ENCODE measurements at places on chromosomes 7 and 10.

DNA sequence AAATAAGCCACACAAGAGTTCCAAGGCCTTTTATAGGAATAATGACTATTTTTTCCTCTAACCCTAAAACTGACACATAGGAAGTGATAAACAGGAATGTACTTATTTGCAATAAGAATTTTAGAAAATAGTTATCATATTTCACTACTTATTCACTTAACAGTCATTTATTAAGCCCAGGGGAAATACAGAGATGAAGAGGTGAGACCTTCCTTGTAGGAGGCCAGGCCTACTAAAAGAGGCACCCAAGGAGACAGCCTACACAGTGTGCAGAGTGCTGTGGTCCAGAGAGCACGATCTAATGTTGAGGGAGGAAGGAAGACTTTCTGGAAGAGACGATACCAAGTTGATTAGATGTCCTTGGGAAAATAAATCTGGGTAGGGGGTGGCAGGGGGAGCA lies 45.0 kb upstream of the PPP1R3C start:
- no peak for DNase-seq

DNA sequence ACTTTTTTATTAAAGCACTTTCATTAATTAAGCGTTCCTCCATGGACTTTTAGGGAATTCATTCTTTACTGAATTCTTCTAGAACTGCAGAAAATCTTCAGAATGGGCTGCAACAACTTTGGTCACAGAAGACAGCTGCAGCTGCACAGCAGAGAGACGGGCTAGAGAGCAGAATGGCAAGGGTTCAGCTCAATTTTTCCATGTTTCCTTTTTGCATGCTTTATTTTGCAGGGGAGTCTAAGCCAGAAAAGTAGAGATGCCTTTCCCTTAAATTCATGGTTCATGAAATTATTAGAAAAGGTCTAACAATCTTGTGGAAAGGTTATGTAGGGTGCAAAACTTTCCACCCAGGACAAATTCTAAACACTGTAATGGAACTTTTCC lies 15.4 kb upstream of the ANKRD1 start:
- DNase-seq: no peak

- DNase-seq: no peak
Measured at GRCh38 chr7:129008645-129009414, 46.1 kb downstream of the TNPO3 start.

DNA sequence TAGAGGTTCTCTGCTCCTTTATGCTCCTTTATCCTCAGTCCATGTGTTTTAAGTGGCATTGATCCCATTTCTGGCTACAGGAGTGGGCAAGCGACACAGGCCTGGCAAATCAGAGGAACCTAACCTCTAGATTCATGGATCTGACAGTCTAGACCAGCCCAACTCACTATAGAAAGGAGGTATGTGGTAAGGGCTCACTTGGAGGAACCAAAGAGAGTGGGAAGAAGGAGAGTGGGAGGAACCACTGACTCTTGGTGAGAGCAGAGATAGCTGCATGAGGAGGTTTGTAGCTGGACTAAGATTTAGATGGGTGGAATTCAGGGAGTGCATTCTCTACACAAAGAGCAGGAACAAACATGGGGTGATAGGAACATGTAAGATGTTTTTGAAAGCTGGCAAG lies 11.6 kb upstream of the FRAT1 start:
- DNase-seq: no peak

DNA sequence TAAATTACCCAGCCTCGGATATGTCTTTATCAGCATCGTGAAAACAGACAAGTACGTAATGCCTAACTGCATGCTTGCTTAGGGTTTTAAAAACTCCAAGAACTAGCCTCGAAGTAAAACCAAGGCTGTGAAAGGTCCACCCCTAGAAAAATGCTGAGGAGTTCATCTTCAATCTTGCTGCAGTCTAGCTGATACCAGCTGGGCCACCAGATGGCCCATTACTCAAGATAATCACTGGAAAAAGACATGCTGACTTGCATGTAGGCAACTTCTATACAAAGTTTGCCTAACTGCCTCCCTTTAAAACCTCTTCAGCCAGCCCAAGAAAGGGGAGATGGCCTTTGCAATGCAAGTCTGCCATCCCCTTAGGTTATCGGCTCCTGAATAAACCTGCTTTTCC lies 614.1 kb downstream of the GALNT17 start:
- peak; percentile 32 for DNase-seq

- DNase-seq: no peak
Measured at GRCh38 chr7:134943785-134944400, 42.4 kb upstream of the AGBL3 start.

DNA sequence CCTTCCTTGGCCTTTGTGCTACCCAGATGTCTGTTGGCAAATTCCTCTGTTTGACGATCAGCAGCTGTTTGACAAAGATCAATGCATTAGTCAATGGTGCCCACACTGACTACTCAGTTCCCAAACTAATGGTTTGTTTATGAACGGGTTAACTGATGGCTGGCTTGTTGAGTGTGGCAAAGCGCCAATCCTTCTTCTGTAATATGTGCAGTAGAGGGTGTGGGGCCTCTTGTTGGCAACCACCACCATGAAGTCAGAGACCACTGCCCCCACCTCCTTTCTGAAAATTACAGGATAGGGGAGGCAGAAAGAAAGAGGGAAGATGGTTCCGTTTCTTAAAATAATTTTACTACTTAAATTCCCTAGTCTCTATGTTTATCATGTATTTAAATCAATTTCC lies 2.6 kb upstream of the PLCE1 start:
- DNase-seq: no peak

DNA sequence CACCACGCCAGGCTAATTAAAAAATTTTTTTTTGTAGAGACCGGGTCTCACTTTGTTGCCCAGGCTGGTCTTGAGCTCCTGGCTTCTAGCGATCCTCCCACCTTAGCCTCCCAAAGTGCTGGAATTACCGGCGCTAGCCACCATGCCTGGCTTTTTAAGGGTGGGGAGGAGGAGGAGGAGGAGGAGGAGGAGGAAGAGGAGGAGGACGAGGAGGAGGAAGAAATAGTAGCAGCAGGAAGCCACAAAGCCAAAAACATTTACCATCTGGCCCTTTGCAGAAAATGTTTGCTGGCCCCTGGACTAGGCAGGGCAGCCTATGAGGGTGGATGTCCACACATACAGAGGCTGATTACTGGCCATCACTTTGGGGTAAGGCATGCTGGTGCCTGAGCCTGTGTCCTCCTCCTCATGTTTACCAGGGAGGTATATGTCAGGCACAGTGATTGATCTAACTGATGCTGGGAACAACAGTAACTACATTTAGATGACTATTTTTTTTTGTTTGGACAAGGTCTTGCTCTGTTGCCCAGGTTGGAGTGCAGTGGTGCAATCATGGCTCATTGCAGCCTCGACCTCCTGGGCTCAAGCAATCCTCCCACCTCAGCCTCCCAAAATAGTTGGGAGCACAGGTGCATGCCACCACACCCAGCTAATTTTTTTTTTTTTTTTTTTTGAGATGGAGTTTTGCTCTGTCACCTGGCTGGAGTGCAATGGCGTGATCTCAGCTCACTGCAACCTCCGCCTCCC lies 122.1 kb downstream of the HIP1 start:
- no peak for DNase-seq

- no peak for DNase-seq
Measured at GRCh38 chr7:6022707-6023106, 8.5 kb upstream of the ANKRD61 start.

- no peak for DNase-seq
Measured at GRCh38 chr7:67912437-67912836, 915.8 kb downstream of the TYW1 start.

DNA sequence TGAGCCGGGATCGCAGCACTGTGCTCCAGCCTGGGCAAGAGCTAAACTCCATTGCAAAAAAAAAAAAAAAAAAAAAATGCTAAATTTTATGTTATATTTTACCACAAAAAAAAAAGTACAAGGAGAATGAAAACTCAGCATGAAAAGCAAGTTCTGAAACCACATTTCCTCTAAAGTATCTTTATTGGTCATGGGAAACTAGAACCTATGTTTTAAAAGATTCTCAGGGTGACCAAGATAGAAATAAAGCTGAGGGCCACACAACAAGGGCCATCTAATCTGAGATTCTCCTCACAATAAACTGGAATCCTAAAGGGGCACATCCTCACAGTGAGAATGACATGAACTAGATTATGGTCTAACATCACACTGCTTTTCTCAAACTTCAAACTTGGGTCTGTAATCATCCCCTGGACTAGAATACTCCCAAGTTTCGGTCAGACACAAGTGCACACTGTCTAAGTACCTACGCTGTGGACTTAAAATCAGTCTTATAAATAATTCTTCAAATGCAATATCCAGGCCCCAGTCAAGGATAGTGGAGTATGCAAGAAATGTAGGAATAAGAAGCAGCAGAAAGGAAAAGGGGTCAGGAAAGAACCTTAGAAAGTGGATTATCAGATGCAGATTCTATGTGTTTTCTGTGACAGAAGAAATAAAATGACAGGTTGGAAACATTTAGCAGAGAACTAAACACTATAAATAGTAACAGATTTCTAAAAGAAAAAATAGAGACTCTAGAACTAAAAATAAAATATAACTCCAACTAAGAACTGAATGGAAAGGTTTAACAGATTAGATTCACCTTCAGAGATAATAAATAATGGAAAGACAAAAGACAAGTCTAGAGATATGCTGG lies 49.9 kb downstream of the COA1 start:
- no peak for DNase-seq

- DNase-seq: no peak
Measured at GRCh38 chr10:12466704-12467305, 117.5 kb downstream of the CAMK1D start.

DNA sequence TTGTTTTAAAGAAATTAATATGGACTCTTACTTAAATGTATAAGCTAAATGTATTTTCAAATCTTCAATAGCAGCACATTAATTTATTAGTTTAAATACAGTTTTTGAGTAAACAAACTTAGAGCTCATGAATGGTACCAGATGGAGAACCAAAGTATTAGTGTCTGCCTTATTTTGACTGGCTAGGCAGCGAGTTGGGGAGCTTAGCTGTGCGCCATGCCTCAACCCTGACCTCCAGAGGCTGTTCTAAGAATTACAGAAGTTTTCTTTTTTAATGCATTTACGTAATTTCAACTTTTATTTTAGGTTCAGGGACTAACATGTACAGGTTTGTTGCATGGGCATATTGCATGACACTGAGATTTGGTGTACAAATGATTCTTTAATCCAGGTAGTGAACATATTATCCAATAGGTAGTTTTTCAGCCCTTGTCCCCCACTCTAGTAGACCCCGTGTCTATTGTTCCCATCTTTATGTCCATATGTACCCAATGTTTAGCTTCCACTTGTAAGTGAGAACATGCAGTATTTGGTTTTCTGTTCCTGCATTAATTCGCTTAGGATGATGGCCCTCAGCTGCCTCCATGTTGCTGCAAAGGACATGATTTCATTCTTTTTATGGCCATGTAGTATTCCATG lies 166.8 kb downstream of the IQUB start:
- peak; percentile 45 for DNase-seq

DNA sequence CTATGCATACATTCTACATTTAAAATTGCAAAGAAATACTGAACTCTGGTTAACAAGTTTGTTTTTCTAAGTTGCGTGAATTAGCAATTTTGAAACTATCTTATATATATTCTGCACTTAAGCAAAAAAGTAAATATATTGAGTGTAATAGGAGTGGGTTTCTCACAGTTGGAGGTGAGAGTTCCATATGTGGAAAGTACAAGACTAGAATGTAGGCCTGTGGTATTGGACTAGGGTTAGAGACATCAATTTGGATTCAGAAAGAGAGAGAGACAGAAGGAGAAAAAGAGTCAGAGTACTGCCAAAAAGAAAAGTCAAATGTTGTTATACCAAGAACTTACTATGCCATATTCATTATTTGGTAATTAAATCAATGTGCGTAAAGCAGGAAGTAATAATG lies 47.3 kb upstream of the ITGB8 start:
- no peak for DNase-seq

DNA sequence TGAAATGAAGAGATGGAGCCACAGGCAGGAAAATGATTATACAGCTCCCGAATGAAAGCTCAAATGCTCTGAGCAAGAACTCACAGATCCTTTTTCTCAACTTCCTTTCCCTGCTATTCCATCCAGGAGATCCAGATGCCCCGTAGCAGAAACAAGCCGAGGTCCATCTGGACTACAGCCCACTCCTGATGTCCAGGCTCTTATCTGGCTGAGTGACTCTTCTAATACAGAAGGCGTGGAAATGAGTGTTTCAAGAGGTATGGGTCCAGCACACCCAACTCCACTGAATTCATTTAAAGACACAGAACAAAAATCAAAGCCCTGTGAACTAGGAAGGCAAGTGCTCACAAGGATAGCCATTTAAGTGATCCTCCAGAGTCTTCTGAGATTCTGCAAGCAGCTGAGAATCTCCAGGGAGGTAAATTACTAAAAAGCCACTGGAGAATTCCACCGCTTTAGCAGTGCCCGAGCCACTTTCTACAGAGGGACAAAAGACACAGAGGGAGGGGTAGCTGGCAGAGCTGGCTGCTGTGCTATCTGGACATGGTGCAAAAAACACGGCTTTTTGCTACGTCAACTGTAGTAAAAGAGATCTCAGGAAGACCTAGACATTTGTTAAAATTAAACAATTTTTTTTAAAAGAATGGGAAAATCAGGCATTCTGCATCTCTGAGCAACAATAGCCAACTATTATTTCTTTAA lies 24.5 kb downstream of the FAM171A1 start:
- DNase-seq: no peak

- DNase-seq: no peak
Measured at GRCh38 chr10:30985512-30985911, 46.2 kb downstream of the ZNF438 start.

DNA sequence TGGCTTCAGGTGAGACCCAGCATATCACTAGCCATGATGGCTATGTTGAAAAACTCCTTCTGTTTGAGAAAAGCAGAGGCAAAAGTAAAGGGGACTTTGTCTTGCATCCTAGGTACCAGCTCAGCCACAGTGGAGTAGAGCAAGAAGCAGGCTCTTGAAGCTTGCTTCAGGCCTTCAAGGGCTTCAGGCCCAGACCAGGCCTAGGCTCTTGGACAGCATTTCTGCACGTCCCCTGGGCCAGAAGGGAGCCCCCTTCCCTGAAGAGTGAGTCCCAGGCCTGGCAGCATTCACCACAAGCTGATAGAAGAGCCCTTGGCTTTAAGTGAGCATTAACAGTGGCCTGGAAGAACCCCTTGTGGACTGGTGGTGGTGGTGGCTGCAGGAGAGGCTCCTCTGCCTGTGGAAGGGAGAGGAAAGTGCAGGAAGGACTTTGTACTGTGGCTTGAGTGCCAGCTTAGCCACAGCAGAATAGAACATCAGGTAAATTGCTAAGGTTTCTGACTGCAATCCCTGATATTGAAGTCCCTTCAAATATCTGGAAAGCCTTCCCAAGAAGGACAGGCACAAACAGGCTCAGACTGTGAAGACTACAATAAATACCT lies 28.1 kb upstream of the FAM171A1 start:
- no peak for DNase-seq

GRCh38 chr10:132610071-132610701 lies 72.6 kb downstream of the INPP5A start:
- DNase-seq: no peak

DNA sequence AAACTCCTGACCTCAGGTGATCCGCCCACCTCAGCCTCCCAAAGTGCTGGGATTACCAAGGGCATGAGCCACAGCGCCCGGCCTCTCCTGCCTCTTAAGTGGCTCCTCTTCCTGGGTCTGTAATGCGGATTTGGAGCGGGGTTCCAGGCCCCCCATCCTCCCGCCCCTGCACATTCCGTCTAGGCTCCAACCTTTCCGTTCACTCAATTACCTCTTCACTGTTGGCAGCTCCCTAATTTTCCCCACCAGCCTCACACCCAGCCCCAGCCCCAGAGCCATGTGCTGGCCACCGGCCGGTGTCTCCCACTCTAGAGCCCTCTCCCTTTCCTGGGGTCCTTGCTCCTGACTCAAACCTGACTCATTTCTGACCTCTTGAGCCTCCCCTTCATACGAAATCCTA lies 16.6 kb downstream of the ASB13 start:
- no peak for DNase-seq

Measured in mesendoderm (in vitro differentiated cells).